ENCODE measurements at places on chromosomes 2 and 18. TPM values are rescaled to one million over a fixed set of nuclear protein-coding genes. Genes with fewer than 3 reads are reported as not detected.

DNA sequence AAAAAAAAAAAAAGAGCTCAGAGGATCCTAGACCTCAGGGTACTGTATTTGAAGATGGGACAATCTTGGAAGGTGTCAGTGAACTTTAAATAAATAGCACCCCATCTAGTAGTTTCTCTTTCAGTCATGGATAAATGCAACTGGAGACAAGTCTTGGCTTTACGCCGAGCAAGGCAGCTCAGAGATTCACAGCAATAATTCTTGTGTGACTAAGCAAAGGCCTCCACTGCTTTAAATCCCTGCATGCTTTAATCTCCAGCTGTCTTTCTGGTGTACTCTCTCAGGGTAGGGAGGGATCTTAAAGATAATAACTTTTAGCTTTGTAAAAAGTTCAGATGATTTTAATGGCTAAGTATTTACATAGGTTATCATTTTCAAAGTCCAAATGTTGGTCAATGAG, 36.3 kb downstream of the NRXN1 start:
- peak; percentile 4 for DNase-seq

The VWC2L gene
- not detected for total RNA-seq

The MATN3 gene
- not detected for total RNA-seq

GRCh38 chr18:45412577-45412976, 202.7 kb upstream of the SLC14A2 start:
- no peak for DNase-seq

GRCh38 chr2:98438190-98439133, 6.2 kb upstream of the INPP4A start:
- DNase-seq, result no peak

DNA sequence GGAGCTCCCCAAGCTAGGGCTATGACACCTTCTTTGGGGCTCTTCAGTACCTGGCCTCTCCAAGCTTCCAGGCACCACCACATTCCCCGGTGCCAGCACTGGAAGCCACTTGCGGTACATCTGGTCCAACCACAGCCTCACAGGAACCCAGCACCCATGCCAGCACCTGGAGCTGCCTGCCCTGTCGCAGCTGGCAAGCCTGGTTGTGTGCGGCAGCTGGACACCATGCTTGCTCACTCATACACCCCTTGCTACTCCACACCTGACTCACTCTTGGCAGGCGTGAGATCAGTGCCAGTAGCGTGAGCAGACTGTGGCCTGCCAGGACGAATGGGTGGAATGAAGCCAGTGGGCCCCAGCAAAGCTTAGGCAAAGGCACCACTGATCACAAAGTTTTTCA, 34.0 kb downstream of the LRRTM4 start:
- DNase-seq, result no peak

The ERFE gene
- total RNA-seq, result 0.51 TPM

The ZNF142 gene
- total RNA-seq, result 25.0 TPM

GRCh38 chr2:232901736-232902578, 31.9 kb downstream of the SNORC start:
- DNase-seq, result no peak

- DNase-seq, result no peak
Measured at GRCh38 chr2:119940856-119941255, 72.0 kb upstream of the EPB41L5 start.

DNA sequence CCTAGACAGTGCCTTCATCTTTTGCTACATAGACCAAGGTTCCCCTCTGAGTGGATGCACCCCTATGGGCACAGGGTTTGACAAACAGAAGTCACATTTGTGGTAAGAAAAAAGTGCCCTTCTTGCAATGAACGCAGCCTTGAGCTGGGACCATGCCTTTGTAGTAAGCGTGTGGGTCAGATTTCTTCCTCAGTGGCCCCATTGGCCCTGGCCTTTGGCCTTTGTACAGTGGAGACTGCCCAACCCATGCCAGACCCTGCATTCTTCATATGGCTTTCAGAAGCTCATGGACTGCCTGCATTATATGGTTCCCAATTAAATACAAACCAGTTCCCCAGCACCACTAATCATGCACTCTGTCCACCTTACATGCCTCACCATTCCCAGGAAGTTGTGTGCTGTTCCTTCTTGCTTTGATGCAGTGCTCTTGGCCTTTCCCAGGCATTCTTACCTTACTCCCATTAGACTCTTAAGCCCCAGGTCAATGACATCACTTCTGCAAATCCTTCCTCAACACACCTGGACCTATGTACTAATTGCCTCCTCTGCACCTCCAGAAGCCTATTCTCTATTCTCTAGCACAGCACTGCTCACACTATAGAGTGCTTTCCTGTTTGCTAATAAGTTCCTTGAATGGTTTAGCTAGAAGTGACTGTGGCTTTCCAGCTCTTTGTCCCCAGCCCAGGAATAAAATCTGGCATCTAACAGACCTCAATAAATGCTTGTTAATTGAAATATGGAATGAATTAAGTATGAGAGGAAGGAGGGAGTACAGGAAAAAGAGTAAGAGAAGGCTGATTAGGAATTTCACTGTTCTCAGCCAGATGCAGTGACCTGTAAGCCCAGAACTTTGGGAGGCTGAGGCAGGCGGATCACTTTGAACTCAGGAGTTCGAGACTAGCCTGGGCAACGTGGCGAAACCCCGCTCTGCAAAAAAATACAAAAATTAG, 60.2 kb downstream of the TMEM247 start:
- no peak for DNase-seq

DNA sequence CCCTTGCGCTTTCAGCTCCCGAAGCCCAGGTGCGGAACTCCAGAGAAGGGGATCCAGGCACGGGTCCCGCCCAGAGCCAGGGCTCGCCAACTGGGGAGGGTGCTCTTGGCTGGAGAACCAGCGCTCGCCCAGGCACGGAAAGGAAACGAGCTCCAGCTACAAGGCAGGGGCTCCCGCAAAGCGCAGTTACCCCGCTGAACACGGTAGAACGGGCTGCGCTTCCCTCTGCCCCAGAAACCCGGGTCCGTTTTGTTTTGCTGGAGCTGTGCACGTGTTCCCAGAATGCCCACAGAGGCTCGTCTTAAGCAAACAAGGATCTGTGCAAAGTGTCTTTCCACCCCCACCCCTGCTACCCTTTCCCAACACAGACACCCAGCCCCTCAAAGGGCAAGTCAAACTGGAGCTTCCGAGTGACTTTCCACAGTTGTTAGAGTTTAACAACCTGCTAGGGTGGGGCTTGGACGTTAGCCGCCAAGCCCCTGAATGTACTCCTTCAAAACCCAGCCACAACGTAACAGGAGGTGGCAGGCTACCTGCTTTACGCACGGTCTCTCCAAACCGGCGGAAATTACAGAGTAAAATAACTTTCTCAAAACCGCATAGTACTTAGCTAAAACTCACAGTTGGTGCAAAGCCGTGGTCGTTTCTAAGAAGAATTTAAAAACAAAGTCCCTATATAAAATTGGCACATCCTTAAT, 775 bp downstream of the RNF125 start:
- DNase-seq, result peak; percentile 75

GRCh38 chr2:37447446-37447845, 103.0 kb downstream of the QPCT start:
- no peak for DNase-seq

The WNT10A gene
- total RNA-seq, result 0.22 TPM

DNA sequence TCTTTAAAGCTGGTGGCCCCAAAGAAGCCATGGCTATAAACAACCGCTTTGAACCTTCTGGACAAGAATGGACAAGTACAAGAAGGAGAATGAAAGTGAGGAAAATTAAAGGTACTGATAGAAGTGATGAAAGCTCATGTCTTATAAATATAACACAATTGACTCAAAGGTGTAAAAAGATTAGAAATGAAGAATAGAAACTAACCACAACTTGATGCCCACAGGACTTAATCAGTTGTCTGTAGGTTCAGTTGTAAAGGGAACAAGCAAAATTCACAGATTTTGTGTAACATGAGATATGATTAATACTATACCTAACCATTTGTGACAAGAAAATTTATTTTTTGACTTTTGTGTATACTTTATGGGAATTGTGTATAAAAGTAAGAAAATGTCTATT, 135.7 kb downstream of the NUP35 start:
- DNase-seq, result no peak

DNA sequence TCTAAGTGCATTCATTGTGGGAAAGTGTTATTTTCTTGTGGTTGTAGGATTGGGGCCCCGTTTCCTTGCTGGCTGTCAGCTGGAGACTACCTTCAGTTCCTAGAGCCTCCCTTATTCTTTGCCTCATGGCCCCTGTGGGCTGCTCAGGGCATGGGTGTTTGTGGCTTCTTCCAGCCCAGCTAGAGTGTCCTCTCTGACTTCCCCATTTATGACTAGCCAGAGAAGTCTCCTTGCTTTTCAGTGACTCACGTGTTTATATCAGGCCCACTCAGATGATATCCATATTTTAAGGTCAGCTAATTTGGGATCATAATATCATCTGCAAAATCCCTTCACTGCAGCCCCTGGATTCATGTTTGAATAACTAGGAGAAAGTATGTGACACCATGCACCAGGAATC, 62.8 kb downstream of the DTNA start:
- no peak for DNase-seq

DNA sequence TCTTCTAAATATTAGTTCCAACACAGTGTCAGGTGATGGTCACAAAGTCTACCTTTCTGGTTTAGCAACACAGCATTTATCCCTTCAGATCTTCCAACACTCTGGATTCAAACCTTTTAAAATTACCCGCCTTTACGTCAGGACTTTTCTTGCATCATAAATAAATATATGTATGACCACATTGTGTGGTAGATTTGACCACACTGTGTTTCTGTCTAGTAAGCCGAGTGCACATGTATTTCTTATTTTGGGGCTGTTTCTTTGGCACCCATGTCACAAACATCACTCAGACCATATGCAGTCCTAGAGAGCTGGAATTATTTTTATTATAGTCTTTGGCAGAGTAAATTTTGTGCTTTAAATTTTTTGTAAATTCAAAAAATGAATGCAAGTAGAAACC, 172.1 kb downstream of the ANKRD44 start:
- no peak for DNase-seq

DNA sequence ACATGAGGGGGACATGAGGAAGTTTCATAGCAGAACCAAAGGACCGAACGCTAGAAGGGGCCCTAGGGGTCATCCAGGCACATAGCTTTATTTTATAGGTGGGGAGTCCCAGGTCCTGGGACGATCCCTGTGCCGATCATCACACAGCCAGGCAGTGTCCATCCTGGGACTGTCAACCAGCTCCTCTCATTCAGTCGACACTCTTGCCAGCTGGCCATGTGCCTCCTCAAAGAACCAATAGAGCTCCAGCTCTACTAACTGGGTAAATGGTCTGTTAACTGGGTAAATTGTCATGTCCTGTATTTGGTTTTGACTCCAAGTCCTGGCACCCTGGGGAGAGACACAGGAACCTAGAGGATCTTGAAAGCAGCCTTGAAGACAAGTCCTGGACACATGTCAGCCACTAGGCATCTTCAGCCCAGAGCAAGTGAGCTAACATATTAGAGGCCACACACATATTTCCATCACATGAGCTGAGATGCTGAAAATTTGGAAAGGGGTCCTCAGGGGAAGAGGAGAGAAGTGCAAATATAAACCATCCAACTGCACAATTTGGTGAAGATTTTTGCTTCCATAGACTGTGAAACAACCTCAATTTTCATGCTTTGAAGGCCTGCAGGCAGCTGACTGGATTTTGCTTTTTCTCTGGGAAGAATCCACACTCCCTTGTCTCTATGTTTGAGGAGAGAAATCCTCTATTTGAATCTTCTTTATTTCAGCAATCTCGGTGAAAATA, 361.1 kb upstream of the SLC14A2 start:
- no peak for DNase-seq

DNA sequence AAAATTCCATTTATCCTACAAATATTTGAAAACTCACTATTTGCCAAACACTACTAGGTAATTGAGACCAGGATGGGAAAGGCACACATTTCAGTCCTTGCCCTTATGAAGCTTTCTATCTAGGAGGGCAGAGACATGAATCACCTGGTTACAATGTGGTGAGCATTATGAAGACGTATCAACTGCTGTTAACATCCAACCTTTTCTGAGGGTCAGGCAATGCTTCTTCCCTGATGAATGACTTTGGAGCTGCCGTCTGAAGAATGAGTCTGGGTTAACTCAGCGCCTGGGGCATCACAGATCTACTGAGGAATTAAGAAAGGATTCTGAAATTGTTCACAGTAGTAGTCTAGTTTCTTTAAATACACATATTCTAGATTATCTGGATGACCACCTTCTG, 62.1 kb upstream of the NOSTRIN start:
- no peak for DNase-seq

GRCh38 chr2:106948540-106948939, 62.6 kb upstream of the ST6GAL2 start:
- DNase-seq, result no peak

The DYNC1I2 gene
- total RNA-seq, result 91.2 TPM

DNA sequence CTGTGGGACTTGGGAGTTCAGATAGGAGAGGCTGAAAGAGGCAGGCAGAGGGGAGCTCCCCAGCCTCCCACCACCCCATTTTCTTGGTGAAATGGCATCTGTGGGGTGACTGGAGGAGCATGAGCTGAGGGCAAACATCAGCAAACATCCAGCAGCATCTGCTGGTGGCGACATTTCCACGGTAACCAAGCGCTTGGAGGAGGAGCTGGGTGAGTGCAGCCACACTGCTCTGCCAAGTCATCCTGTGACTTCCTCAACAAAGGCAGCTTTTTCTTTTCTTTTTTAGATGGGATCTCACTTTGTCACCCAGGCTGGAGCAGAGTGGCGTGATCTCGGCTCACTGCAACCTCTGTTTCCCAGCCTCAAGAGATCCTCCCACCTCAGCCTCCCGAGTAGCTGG, 5.6 kb downstream of the TXNL4A start:
- DNase-seq, result no peak

- DNase-seq, result peak; percentile 59
Measured at GRCh38 chr2:74876081-74876886, 42.4 kb downstream of the HK2 start.

The ATG16L1 gene
- 42.9 TPM for total RNA-seq

- DNase-seq, result no peak
Measured at GRCh38 chr2:189012351-189012750, 38.2 kb downstream of the COL3A1 start.

DNA sequence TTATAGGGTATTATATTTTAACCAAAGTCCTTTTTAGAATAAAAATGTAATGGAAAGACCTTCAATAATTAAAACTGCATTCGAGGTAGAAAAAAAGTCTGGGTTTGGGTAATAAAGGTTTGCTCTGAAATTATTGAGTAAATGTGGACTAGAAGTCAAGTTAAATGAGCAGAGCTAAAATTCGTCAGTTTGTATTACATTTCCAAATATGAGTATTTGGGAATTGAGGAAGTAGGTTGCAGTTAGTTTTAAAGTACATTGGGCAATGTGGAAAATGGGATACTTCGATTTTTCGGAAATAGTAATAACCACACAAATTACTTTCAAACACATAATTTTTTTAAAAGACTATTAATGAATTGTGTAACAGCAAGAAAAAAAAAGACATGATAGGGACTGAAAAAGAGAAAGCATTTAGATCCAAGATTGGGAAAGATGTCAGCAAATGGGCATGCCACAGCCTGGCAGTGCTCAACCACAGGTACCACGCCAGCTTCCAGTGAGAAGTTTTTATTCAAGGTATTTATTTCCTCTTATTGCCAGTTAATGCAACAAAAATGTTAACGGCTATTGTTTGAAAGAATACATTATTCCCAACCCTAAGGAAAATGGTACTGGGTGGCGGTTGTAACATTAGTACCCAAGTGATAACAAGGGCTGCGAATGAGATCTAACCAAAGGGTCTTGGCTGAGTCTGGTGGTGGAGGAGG, 50.0 kb downstream of the TTC39C start:
- no peak for DNase-seq
